HT-29 (cell line): ENCODE measurements at places on chromosomes 6 and 20.

DNA sequence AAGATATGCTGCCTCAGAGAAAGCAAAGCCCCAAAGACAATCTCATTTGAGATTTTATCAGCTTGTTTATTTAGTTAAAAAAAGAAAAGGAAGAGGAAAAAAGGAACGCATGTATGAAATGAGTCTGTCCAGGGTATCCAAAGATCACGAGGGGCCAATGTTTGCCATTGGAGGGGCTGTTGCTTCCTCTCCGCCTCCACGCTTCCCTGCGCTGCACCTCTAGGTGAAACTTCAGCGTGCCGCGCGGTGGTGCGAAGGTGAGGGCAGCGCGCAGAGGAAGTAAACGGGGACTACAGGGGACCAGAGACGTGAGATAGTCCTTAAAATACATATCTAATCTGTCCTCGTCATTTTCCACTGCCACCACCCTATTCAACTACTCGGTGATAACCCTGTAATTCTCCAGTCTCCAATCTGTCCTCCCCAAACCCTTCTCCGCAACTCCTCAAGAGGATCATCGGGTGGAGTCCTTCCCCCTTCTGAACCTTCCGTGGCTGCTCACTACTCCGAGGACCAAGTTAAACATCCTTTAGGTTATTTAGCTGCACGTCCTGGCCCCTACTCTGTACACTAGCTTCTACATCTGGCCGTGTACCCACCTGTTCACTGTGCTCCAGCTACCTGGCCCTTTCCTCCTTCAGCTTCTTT, 1.1 kb upstream of the DCBLD1 start:
- peak; percentile 43 for DNase-seq

- DNase-seq: no peak
Observed at GRCh38 chr20:25242231-25242630, 5.7 kb upstream of the PYGB start.

- no peak for DNase-seq
Observed at GRCh38 chr6:45737331-45738056, 278.2 kb downstream of the CLIC5 start.

GRCh38 chr20:36061754-36062153, 92.8 kb upstream of the EPB41L1 start:
- no peak for DNase-seq

GRCh38 chr6:141551318-141551717, 581.4 kb upstream of the GJE1 start:
- DNase-seq: peak; percentile 12

- no peak for DNase-seq
Observed at GRCh38 chr6:47473791-47474346, 3.7 kb upstream of the CD2AP start.

- no peak for DNase-seq
Observed at GRCh38 chr6:20318851-20319387, 82.8 kb upstream of the E2F3 start.

- no peak for DNase-seq
Observed at GRCh38 chr6:13026557-13026956, 301.8 kb downstream of the TBC1D7 start.

DNA sequence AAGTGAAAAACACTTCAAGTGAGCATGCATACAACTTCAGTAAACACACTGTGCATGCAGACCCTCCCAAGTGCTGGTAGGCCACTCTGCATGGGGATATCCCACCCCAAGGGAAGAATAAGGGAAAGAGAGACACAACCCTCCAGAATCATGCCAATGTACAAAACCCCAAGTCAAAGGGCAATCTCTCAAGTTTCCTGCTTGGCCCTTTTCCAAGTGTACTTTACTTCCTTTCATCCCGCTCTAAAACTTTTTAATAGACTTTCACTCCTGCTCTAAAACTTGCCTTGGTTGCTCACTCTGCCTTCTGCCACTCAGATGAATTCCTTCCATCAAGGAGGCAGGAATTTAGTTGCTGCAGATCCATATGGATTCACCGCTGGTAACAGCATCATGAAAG, 205.7 kb upstream of the PROKR2 start:
- DNase-seq: peak; percentile 47

GRCh38 chr6:30793521-30794194, 49.3 kb upstream of the IER3 start:
- no peak for DNase-seq

DNA sequence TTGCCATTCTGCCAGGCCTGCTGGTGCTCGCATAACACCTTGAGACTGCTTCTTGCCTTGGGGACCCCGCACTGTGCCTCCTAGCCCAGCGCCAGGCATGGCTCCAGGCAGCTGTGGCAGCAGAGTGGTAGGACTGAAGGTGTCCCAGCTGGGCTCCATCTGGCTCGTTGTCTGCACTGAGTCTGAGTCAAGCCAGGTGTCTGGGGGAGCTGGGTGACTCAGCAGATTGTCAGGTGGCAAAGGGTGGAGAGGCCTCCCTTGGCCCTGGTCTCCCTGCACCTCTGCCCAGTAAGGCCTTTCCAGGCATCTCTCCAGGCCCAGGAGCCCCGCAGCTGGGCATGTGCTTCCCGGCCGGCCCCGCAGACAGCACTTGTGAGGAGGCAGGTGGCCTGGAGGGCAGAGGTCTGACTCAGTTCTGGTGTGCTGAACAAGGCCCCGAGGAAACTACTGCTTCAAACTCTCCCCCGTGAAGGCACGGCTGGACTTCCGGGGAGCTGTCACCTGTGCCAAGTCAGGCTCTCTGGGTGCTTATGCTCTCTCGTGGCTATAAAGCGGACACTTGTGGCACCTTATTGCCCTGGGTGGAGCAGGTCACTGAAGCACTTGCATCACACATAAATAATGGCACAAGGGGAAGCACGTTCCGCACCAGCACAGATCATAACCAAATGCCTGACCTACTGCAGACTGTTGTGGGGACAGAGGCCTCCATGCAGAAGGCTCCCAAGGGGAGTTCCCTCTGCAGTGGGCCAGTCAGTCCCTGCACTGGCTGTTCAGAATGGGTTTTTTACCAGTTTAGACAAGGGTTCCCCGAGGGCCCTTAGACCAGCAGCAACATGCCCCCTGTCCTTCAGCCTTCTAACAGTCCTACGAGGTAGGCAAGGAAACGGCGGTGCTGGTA, 27.5 kb downstream of the FOXC1 start:
- peak; percentile 81 for DNase-seq

- no peak for DNase-seq
Observed at GRCh38 chr6:8736156-8736895, 301.0 kb upstream of the SLC35B3 start.

- DNase-seq: no peak
Observed at GRCh38 chr6:133241901-133242636, 912 bp downstream of the EYA4 start.

DNA sequence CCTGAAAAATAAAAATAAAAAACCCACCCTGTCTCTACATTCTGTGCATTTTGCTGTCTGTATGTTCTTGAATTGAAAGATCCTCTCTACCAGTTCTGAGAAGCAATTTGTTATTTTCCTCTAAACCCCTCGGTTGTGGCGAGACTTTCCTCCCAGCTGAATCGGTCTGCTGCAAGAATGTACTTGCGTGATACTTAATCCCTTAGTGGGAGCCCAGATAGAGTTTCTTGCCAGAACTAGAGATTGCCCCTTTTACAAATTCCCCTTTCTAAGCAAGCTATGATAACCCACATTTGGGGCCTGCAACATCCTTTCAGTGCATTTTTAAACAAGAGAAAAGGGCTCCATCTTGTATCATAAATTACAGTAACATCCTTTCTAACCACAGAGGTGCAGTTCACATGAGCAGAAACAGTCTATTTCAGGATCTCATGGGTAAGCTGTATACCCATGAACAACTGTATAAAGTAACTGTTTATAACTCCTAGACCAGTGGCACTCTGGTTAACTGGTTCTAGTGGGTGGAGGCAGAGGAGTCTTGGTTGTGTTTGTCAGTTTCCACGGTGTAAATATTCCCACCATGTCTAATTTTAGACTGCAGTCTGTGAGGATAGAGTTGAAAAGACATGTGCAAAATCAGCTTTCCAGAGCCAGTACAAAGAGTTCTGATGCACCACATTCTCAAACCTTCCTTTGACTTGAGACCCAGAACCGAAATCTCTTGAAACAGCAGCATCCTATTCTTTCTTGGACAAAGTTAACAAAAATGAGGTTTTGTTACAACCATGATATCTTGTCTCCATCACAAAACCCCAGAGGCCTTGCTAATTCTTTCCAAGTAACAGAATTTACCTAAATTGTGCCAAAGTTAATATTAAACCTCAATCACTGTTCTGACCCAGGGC, 113.1 kb upstream of the ZNF217 start:
- no peak for DNase-seq

GRCh38 chr6:155497273-155497672, 41.6 kb upstream of the NOX3 start:
- DNase-seq: no peak

- peak; percentile 88 for DNase-seq
Observed at GRCh38 chr6:138115877-138116660, 8.8 kb upstream of the PERP start.

- DNase-seq: no peak
Observed at GRCh38 chr6:167078745-167079144, 44.2 kb upstream of the CCR6 start.

GRCh38 chr6:55674672-55675071, 95.7 kb upstream of the HMGCLL1 start:
- no peak for DNase-seq

- DNase-seq: peak; percentile 89
Observed at GRCh38 chr6:31197559-31198305, 27.2 kb upstream of the POU5F1 start.

DNA sequence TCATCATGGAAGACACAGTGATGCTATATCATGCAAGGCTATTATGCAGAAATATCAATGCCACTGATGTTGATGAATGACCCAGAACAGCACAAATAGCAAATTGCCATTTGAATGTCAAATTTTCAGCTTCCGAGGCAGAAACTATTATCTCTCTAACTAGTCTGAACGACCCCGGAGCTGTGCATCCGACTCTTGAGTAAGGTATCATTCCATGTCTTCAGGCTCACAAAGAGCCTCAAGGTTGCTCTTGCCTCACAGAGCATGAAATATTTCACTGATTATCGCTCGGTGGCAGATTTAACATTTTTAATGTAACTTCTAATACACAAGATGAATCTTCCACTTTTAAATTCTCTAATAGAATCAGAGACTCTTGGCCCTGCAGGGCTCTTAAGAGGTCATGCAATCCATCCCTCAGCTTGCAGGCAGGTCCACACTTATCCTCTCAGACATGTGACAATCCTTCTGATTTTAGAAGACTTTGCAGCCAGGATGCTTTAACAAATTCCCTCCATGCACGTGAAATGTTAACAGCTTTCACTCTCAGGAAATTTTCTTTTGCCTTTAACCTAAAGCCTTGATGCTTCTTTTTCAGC, 221.0 kb downstream of the FRK start:
- DNase-seq: no peak

GRCh38 chr20:12372557-12372956, 454.9 kb downstream of the BTBD3 start:
- DNase-seq: peak; percentile 51

- DNase-seq: no peak
Observed at GRCh38 chr6:107574856-107575255, 84.9 kb downstream of the SOBP start.

DNA sequence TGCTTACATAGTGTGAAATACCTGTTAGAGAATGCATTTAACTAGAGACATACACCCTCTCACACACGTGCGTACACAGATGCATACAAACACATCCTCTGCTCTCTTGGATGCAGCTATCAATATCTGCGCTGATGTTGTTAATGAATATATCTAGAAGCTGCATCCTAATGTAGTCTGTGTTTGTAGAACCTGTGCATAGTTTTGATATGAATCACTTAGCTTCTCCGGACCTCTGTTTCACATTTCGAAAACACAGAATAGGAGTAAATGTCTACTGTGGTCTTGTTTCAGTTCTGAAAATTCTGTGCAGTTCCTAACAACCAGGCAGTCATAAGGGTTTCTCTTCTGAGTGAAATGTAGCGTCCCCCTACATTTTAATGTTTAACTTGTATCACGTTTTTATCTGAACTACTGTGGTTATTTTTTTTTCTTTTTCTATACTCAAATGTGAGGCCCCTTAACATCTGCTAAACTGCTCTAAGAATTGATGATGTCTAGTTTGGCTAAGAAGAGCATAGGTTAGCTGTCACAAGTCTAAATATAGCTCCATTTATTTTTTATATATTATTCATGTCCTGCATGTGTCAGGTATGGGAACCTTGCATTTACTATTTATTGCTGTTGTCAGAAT, 254.5 kb downstream of the TMEM242 start:
- DNase-seq: no peak

GRCh38 chr20:45309075-45309474, 976 bp upstream of the MATN4 start:
- DNase-seq: no peak

DNA sequence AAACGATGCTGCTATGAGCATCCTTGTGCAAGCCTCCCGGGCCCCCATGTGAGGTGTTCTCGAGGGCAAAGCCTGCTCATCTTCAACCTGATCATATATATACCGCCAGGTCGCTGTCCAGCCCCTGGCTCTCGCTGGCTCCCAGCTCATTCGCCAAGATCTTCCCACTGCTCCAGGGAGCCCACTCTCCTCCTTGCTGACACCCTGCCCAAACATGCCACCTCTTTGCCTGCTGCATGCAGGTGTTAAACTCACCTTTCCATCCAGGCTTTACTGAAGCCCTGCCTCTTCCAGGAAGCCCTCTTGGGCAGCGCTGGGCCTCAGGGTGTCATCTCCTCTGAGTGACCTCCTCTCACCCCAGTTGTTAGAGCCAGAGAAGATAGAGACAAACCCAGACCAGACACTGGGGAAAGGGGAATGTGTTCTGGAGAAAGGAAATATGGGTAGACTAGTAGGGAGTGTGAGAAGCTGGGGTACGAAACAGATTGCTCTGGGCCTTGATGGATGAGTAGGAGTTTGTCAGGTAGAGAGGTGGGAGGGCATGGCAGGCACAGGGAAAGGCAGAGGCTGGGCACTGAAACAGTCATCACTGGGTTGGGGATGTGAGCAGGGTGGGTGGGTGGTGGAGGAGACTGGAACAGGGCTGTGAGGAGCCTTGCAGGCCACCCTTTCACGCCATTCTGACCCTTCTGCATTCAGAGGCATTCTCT, 1.2 kb upstream of the DLGAP4 start:
- DNase-seq: no peak

- no peak for DNase-seq
Observed at GRCh38 chr6:21967056-21967974, 329.5 kb downstream of the PRL start.

DNA sequence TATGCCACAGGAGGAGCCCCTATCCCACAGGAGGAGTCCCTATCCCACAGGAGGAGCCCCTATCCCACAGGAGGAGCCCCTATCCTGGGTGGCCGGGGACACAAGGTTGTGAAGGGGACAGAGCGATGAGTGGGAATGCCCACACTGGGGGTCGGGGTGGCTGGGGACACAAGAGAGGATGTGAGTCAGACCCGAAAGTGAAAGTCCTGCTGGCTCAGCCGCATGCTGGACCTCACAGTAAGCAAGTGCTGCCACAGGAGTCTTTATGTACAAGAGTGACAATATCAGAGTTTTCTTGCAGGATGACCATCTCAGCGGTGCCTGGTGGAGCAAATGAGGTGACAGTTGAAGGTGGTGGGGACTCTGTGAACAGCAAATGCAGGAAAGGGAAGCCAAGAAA, 93.7 kb downstream of the PSMB1 start:
- DNase-seq: no peak

- DNase-seq: no peak
Observed at GRCh38 chr6:1124885-1125284, 187.0 kb upstream of the FOXQ1 start.

GRCh38 chr20:35285806-35286076, 1.2 kb upstream of the EIF6 start:
- DNase-seq: no peak

- DNase-seq: no peak
Observed at GRCh38 chr6:7110092-7110792, 2.5 kb downstream of the RREB1 start.

- DNase-seq: no peak
Observed at GRCh38 chr6:43299338-43300293, 1.6 kb downstream of the SLC22A7 start.

- DNase-seq: no peak
Observed at GRCh38 chr20:38178065-38178491, 13.0 kb upstream of the TGM2 start.
